Colonic mucosa (tissue), 4 donors: ENCODE measurements at places on chromosomes 2 and 18. TPM values are rescaled to one million over a fixed set of nuclear protein-coding genes. Genes with fewer than 3 reads are reported as not detected.

DNA sequence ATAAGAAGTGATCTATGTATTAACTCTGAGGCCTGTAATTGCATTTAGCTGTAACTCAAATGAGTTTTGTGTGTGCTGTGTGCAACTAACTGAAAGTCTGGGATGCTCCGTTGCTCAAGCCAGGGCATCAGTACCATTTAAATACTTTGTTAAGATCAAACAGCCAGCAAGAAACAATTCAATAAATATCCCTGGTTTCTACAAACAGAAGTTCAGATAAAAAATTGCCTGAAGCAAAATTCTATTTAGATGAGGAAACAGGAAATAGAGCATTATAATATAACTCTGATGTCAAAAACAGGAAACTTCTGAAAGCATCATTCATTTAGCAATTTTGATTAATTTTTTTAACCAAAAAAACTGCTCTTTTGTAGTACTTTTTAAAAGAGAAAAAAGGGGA lies 18.9 kb upstream of the SLC38A11 start:
- no peak for DNase-seq
- no peaks in the 10 kb centered on the region for H3K27me3 ChIP-seq
- H3K4me3 ChIP-seq: no peak overlapping the region
- H3K27ac ChIP-seq: no peak overlapping the region

DNA sequence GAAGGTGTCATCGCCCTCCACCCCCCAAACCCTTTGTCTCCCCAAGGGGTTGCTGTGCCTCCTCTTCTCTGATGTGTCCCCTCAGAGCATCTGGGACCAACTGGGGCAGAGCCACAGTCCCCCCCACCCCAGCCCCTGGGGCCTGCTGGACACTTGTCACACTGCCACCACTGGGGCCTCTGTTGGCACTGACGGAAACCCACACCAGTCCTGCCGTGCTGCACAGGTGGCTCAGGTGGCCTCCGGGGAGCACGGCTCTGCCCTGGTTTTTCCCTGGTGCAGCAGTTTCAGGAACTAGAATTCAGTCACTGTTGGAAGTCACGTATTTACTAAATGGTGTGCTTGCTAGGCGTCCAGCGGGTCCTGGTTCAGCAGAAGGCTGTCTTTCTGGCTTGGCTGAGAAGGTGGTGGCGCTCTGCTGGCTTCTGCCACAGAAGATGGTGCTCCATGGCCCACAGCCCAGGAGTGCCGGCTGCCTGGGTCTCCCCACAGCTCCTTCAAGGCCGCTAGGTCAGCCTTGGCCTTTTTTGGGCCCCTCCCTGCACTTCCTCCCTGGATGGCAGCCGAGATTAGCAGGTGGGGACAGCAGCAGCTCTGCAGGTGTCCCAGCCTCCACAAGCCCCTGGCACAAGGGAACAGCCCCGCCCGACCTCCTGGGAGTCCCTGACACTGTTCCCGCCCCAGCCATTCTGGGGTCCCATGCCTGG lies 18.6 kb upstream of the KLHL30 start:
- H3K27me3 ChIP-seq: peaks cover 9% of the 10 kb centered on the region
- no peak overlapping the region for H3K4me3 ChIP-seq
- H3K4me1 ChIP-seq: no peaks in the 10 kb centered on the region
- H3K27ac ChIP-seq: no peak overlapping the region
- no peaks in the 10 kb centered on the region for H3K36me3 ChIP-seq

DNA sequence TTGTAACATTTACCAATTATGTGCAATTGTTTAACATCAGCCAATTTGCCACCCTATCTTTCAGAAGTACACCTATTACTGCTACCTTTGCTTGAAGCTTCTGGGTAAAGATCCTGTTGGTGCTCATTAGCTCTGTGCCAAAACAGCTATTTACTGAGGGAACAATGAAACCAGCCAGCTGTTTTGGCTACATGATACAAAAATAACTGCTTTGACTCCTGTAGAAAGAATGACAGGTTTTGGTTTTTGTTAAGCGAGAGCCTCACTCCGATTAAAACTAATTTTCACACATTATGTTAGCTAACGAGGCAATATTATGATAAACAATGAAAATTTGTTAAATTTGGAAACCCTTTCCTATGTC lies 907.0 kb downstream of the EPHA4 start:
- H3K27ac ChIP-seq: no peak overlapping the region
- no peaks in the 10 kb centered on the region for H3K36me3 ChIP-seq
- no peak for DNase-seq
- no peaks in the 10 kb centered on the region for H3K4me1 ChIP-seq
- H3K27me3 ChIP-seq: no peaks in the 10 kb centered on the region
- no peak overlapping the region for H3K4me3 ChIP-seq

DNA sequence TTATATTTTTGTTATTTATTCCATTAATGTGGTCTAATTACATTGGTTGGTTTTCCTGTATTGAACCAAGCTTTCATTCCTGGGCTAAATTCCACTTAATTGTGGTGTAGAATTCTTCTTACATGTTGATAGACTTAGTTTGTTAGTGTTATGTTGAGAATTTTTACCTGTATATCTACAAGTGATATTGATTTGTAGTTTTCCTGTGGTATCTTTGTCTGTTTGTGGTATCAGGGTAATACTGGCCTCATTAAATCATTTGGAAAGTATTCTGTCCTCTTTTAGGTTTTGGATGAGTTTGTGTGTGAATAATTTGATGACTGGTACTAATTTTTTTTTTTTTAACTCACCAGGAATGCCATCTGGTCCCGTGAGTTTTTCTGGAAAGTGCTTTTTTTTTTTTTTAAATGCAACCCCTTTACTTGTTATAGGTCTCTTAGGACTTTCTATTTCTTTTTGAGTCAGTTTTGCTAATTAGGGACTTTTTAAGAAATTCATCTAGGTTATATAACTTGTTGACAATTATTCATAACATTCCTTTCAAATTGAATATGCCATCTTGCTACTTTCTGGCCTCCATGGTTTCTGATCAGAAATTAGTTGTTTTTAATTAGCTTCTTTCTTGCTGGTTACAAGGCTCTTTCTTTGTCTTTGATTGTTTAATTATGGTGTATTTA lies 232.8 kb downstream of the CCDC85A start:
- no peak overlapping the region for H3K27ac ChIP-seq
- H3K27me3 ChIP-seq: no peaks in the 10 kb centered on the region
- H3K4me3 ChIP-seq: no peak overlapping the region
- DNase-seq: no peak
- no peaks in the 10 kb centered on the region for H3K36me3 ChIP-seq

- H3K27me3 ChIP-seq: no peaks in the 10 kb centered on the region
- H3K4me3 ChIP-seq: no peak overlapping the region
- H3K27ac ChIP-seq: no peak overlapping the region
- no peaks in the 10 kb centered on the region for H3K36me3 ChIP-seq
- no peaks in the 10 kb centered on the region for H3K4me1 ChIP-seq
- DNase-seq: no peak
Observed at GRCh38 chr2:146523196-146523595, 1321.6 kb upstream of the ACVR2A start.

The EPHA4 gene
- 8.9 TPM for total RNA-seq

The CRYBA2 gene
- 5.5 TPM for total RNA-seq

The KLHL41 gene
- total RNA-seq: 0.61 TPM

The EGR4 gene
- total RNA-seq: not detected

The RGPD5 gene
- total RNA-seq: 33.2 TPM

The DSEL gene
- 1.6 TPM for total RNA-seq

The RNU2-63P gene
- 2.3 TPM for total RNA-seq
